Uterus (tissue), 4 donors: ENCODE measurements at places on chromosomes 1 and 21. TPM values are rescaled to one million over a fixed set of nuclear protein-coding genes. Genes with fewer than 3 reads are reported as not detected.

FCER1A gene
- total RNA-seq: not detected

GPR37L1 gene
- not detected for total RNA-seq

TNFSF4 gene
- total RNA-seq: 1.5 TPM

MAP1LC3C gene
- total RNA-seq: 5.9 TPM

SUSD4 gene
- total RNA-seq: not detected

OR2L5 gene
- 0.14 TPM for total RNA-seq

FLVCR1 gene
- total RNA-seq: 11.9 TPM

NPL gene
- total RNA-seq: 0.51 TPM

PPM1J gene
- total RNA-seq: 4.2 TPM

GNG4 gene
- total RNA-seq: 0.51 TPM

RORC gene
- 4.8 TPM for total RNA-seq

FAM72B gene
- total RNA-seq: not detected

PYHIN1 gene
- not detected for total RNA-seq

RGS8 gene
- not detected for total RNA-seq

FMO2 gene
- 46.8 TPM for total RNA-seq

SELP gene
- total RNA-seq: 28.0 TPM

CCDC28B gene
- 21.5 TPM for total RNA-seq

GCSAML gene
- 1.0 TPM for total RNA-seq

RAB3GAP2 gene
- total RNA-seq: 47.6 TPM

LYST gene
- total RNA-seq: 27.2 TPM

HENMT1 gene
- total RNA-seq: 1.3 TPM

RNF186 gene
- total RNA-seq: not detected

METTL13 gene
- 17.5 TPM for total RNA-seq

PCP4 gene
- 8.2 TPM for total RNA-seq

NCDN gene
- total RNA-seq: 29.9 TPM

PHGDH gene
- 120 TPM for total RNA-seq

OLIG2 gene
- total RNA-seq: not detected

SLC44A5 gene
- total RNA-seq: 5.5 TPM

SMYD2 gene
- total RNA-seq: 41.3 TPM

HLX gene
- 5.8 TPM for total RNA-seq

TSACC gene
- not detected for total RNA-seq

HTR6 gene
- not detected for total RNA-seq

FBXO2 gene
- total RNA-seq: 7.2 TPM

AK5 gene
- not detected for total RNA-seq

CFHR2 gene
- total RNA-seq: not detected
